Anterior cingulate cortex (tissue), 58 donors: ENCODE measurements at places on chromosomes 2 and 18.

- no peak for DNase-seq
Measured at GRCh38 chr2:1115843-1116539, 165.3 kb downstream of the SNTG2 start.

DNA sequence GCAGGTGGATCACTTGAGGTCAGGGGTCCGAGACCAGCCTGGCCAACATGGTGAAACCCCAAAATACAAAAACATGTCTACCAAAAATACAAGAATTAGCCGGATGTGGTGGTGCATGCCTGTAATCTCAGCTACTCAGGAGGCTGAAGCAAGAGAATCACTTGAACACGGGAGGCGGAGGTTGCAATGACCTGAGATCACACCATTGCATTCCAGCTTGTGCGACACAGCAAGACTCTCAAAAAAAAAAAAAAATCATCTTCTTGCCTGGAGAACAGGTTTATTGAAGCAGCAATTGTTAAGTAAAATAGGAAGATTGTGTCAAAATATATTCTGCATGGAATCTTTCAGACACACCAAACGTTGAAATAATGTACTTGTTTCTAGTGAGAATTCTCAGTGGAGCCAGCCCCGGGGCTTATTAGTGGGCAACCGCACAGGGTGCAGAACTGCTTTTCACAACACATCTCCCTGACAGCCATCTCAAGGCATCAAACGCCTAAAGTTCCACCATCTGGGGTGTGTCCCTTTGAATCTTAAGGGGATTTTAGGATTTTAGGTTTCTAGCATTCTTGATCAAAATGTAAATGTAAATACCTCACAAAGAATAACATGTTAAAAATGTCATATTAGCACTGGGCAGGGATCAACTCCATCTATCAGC, 28.6 kb upstream of the PPP4R1 start:
- no peak for DNase-seq

GRCh38 chr2:164388511-164388910, 232.8 kb downstream of the GRB14 start:
- no peak for DNase-seq

- DNase-seq: no peak
Measured at GRCh38 chr2:183070942-183071844, 7.4 kb upstream of the DUSP19 start.

- DNase-seq: no peak
Measured at GRCh38 chr2:166831930-166832329, 56.4 kb upstream of the XIRP2 start.

- no peak for DNase-seq
Measured at GRCh38 chr2:140506606-140507005, 1624.2 kb downstream of the LRP1B start.

GRCh38 chr18:75824661-75825060, 397.2 kb upstream of the SMIM21 start:
- no peak for DNase-seq

DNA sequence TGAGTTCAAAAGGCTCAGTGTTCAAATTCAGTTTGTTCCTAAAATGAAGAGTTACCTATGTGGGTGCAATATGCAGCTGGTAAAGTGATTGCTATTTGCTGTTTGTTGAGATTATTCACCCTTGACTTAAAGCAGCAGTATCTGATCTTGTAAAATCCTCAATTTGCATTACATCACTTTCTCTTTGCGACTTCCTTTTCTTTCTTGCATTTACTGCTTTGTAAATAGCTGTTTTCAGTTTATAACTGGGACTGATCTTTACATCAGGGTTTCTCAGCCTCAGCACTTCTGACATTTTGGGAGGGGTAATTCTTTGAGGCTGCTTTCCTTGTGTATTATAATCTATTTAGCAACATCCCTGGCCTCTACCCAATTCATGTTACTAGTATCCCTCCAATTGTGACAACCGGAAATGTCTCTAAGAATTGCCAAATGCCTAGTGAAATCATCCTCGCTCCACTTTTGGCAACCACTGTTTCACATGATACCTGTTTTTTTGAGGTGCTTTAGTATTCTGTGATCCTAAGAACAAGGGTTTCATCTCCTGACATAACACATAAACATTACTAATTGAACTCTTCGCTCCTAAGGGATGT, 12.1 kb upstream of the ERCC3 start:
- DNase-seq: no peak

- DNase-seq: no peak
Measured at GRCh38 chr2:43298500-43298899, 72.1 kb upstream of the ZFP36L2 start.

DNA sequence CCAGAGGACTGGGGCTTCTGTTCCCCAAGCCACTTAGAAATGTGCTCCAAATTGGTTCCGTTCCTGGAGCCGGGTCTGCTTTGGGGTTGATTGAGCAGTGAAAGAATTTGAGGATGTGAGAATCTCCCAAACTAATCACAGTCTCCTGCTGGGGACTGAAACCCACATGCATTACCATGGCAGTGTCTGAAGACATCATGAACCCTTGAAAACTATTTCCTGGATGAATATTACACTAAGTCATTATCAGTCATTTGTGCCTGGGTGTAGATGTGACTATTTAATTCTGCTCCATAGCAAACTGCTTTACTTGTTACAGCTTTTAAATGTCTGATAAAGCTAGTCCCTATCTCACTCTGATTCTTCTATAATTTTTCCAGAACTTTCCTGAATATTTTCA, 27.6 kb downstream of the SPP2 start:
- no peak for DNase-seq

DNA sequence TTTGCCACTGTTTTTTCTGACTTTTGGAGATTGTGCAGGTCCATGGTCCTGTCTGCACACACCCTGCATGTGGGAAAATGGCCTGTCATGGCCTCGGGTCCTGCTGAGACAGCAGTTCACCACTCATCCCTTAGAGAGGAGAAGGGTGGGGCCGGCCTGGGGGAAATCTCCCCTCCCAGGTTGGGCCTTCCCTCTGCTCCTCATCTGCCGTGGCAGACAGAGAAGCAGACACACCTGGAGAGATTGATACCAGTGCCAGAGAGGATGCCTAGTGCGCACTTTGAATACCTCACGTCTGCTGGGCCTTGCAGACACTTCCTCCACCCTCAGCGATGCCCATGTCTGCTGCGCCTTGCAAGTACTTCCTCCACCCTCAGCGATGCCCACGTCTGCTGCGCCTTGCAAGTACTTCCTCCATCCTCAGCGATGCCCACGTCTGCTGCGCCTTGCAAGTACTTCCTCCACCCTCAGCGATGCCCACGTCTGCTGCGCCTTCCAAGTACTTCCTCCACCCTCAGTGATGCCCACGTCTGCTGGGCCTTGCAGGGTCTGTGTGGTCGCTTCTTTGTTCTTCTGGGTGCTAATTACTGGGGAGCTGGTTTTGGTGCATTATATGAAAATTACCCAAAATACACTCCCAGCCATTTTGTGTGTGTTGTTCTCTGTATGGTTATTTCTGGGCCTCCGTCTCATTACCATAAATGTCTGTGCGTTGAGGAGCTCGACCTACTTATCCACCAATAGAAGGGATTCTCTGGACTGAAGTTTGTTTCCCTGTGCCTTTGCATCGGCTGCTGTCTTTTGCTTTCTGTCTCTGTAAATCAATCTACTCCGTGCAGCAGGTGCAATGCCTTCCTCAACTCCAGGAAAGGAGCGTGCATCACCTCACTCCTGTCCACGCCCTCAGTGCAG, 186.9 kb upstream of the PXDN start:
- peak; percentile 38 for DNase-seq

- DNase-seq: no peak
Measured at GRCh38 chr18:12651651-12652050, 6.3 kb downstream of the SPIRE1 start.

DNA sequence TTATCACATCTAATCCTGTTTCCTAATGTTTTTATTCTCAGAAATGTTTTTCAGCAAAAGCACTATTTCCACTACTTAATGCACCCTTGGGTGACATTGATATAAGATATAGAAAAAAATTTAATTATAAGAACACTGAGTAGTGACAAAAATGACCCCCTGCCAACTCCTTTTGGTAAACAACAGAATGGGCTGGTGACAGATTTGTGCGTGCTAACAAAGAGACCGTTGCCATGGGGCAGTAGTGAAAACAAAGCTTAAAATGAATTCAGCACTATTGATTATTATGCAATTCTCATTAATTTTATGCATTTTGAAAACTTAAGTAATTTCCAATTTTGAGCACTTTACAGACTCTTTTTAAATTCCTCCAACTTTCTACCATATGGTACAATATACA, 33.1 kb downstream of the RDH14 start:
- no peak for DNase-seq

DNA sequence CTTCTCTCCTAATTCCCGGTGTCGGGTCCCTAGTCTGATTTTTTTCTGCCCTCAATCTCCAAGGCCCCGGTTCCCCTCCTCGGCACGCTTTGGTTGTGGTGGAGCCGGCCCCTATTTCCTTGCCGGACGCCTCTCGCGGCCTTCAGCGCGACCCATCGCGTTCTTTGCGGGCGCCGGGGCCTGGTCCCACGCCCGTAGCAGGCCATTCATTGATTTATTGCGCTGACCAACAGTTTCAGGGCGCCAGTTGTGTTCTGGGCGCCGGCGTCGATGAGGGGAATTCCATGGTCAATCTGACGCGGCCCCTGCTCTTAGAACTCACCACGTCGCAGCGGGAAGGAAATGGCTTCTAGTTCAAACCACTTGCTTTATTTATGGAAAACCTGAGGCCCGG, 396 bp downstream of the CNOT9 start:
- no peak for DNase-seq

GRCh38 chr18:73664896-73665295, 482.7 kb downstream of the FBXO15 start:
- DNase-seq: no peak

GRCh38 chr2:240916571-240917008, 10.5 kb downstream of the CROCC2 start:
- no peak for DNase-seq

DNA sequence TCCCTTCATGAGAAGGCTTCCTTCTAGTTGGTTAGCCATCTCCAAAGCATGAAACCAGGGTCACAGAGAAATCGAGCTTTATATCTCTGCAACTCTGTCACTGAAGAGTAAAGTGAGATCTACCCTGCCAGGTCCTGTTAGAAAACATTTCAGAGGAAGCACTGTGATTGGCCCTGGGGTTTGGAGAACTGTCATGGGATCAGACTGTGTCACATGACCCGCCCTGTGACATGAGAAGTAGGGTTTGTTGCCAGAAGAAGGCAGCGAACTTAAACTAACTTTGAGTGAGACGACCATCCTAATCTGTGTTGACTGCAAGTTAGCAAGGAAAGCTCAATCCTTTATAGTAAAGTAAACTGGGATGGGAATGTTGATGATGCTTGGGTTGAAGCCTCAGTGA, 55.5 kb downstream of the SLC9A2 start:
- DNase-seq: no peak

DNA sequence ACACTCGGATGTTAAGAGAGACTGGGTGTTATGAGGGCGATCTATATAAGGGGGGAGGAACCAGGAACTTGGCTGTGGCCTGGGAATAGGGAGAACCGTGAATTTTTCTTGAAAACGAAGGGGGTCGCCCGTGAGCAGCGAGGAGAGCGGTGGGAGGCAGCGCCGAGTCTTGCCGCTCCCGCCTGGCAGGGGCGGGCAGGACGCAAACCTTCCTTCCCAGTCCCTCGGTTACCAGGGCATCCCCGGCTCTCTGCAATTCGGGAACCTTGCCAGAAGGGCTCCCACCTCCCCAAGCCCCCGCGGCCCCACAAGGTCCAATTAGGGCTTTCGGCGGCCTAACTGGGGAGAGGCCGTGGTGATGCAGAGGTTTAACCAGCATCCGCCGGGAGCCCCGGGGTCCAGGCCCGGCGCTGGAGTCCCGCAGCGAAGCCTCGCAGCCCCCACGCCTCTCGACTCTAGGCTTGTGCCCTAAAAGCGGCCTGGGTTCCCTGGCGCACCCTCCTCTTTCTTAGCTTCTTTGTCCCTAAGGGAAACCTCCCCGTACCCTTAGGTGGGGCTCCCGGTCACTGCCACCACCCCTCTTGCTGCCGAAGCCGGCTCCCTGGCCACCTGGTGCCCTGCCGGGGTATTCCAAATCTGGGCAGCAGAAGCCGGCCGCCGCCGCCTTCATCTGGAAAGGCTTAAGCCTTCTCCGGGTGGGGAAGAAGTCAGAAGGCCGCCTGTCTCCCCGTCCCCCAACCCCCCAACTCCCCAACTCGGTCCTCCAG, 680 bp upstream of the FHOD3 start:
- DNase-seq: peak; percentile 68

DNA sequence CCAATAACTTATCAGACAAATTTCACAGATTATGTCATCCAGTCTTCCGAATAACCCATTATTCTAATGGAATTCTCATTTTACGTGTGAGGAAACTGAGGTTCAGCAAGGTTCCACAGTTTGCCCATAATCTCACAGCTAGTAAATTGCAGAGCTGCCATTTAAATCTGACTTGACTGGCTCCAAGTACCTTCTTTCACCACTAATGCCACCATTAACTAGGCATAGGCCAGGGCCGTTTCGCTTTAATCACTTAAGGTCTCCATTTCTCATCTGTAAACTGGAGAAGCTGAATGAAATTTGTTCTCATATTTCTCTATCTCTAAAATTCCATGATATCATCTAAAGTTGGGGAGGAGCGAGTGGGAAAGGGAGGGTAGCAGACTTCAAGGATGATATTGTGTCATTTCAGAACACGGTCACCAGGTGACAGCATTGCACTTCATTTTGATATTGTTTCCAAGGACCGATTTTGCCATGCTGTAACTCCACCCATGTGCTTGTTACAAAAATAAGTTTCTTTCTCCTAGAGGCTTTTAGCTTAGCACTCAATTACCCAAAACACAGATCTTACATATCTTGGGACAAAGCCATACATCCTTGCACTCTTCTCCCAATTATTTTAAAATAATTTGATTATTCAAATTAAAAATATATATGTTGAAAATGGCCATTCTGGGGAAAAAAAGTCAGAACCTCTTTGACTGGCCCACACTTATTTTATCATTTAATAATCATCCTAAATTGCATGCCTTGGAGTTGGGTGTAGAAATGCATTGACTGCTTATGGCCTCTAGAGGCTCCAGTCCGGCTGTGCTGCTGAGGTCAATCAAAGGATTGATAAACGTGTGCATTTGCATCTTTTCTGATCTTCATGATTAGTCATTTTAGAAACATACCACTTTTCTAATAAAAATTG, 123.8 kb downstream of the AKAIN1 start:
- no peak for DNase-seq

DNA sequence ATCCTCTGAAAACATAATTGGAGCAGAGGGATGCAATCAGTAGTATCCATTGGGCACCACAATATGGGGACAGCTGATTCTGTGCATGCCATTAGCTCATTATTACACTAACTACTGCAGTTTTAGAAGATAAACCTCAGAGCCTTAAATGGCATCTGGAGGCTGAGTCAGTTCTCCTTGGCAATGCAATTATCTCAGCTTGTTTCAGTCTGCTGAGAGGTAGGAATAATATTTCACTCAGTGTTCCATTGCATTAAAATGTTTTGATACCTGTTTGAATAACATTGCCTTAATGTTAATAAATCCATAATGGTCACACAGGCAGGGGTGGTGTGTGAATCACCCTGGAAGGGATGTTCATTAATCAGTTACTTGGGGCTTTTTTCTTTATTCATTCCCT, 309.6 kb downstream of the LRRTM1 start:
- no peak for DNase-seq

GRCh38 chr2:230246206-230246605, 20.7 kb downstream of the SP140 start:
- DNase-seq: no peak

GRCh38 chr2:235582081-235582686, 88.3 kb downstream of the AGAP1 start:
- no peak for DNase-seq
